ENCODE measurements at places on chromosomes 16 and 17.

DNA sequence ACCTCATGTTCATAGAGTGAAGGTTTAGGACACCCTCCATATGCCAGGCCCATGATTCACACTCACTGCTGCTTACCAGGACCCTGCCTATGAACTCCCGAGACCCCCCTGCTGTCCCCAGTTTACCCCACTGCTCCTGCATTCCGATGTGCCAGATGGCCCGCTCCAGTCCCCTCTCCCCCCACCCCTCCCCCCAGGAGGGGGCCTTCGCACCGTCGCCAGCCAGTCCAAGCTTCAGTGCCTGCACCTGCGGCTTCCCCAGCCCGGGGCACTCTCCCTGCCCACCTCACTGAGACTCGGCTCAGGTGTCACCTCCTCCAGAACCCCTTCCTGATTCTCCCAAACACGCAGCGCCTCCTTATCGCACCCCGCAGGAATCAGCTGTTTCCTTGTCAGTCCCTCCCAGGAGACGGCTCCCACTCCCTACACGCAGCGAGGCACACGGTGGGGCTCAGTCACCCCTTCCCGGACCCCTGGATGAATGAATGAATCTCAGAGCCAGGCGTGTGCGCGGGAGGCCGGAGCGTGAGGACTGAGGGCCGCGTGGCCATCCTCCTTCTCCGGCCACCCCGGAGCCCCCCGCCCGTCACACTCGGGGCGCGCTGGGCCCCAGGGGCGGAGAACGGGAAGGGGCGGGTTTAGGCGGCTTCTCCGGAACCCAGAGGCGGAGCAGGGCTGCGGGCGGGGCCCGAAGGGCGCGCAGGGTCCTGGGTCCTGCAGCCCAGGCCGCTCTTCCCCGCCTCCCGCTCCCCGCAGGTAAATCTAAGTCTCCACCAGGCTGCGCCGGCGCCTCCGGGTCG, 1.6 kb downstream of the MYO1C start:
- DNase-seq, result no peak

DNA sequence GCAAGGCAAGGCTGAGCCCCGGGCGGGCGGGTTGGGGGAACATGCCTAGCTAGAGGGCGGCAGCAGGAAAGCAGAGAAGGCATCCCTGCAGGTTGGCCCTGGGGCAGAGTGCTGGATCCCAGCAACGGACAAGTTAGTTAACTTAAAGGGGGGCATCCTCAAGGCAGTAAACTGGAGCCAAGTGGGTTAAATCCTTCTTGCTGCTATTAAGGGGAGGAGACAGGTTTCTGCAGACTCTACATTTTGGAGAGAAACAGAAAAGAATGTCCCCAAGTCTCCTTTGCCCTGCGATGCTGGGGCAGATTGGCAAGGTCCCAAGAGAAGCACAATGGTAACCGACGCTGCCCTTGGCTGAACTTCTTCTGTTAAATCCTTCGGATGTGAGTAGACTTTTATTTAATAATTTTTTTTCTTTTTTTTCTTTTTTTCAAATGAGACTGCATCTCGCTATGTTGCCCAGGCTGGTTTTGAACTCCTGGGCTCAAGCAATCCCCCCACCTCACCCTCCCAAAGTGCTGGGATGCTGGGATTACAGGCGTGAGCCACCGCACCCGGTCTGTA, 14.0 kb downstream of the ATP5PD start:
- DNase-seq, result no peak

- no peak for DNase-seq
These were observed 3.2 kb downstream of the MPV17L start for GRCh38 chr16:15398618-15399316.

GRCh38 chr16:28528463-28528867, 10.3 kb downstream of the NUPR1 start:
- no peak for DNase-seq

DNA sequence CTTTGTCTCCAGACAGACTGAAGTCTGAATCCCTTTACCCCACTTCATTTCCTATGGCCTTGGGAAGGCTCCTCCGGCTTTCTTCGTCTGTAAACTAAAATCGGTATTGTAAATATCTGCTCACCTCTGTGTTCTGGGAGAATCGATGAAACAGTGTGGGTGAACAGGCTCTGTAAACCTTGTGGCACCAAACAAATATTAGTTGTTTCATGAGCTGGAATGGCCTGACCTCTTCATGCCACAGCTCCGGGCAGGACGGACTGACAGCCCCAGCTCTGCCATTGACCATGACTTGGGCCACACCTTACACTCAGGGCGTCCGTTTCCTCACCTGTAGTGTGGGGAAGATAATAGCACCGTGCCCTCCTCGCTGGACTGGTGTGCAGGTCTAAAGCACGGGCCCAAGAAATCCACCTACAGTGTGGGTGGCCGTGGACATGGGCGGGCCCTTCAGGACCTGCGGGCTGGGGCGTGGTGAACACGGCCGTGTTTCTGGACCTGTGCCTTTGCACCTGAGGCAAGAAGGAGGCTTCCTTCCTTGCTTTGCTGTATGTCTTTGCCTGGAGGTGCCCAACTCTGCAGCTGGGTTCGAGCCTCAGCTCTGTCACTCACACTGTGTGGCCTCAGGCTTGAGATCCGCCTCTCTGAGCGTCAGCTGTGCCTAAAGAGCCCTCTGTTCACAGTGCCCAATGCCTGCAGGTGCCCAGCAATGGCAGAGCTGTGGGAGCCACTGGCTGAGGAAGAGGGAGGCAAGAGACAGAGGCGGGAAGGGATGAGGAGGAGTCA, 6.1 kb upstream of the OSGIN1 start:
- no peak for DNase-seq

GRCh38 chr17:29216856-29217255, 29.8 kb upstream of the CRYBA1 start:
- DNase-seq, result no peak

- no peak for DNase-seq
These were observed 33.1 kb downstream of the ABR start for GRCh38 chr17:1146561-1147265.

DNA sequence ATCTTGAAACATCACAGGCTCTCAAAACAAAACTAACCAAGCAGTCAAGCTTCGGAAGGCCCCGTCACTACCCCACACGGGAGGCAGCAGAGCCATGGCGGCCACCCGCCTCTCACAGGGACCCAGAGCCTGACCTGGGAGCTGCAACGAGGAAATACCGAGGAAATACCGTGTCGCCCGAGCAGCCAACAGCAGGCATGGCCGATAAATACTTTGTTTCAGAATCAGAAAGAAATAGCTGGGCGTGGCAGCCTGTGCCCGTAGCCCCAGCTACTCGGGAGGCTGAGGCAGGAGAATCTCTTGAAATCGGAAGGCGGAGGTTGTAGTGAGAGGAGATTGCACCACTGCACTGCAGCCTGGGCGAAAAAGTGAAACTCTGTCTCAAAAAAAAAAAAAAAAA, 6.9 kb downstream of the LMF1 start:
- DNase-seq, result no peak

DNA sequence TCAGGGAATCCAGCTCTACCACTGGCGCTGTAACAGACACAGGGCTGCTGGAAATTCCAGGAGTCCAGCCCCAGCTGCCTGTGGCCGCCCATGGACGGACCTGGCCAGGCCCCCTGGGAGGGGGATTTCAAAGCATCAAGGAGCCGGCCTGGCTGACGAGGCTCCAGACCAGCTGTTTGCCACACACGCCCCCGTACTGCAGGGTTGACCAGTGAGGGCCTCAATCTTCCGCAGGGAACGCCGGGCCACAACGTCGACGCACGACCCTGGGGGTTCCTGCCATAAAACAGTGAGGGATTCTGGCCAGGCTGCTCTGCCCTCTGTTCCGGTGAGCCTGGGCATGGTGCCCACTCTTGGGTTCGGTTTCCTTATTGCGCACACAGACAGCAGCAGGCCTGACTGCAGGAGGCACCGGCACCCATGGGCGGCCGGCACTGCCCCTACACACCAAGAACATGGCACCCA, 3.7 kb downstream of the LMF1 start:
- DNase-seq, result no peak

DNA sequence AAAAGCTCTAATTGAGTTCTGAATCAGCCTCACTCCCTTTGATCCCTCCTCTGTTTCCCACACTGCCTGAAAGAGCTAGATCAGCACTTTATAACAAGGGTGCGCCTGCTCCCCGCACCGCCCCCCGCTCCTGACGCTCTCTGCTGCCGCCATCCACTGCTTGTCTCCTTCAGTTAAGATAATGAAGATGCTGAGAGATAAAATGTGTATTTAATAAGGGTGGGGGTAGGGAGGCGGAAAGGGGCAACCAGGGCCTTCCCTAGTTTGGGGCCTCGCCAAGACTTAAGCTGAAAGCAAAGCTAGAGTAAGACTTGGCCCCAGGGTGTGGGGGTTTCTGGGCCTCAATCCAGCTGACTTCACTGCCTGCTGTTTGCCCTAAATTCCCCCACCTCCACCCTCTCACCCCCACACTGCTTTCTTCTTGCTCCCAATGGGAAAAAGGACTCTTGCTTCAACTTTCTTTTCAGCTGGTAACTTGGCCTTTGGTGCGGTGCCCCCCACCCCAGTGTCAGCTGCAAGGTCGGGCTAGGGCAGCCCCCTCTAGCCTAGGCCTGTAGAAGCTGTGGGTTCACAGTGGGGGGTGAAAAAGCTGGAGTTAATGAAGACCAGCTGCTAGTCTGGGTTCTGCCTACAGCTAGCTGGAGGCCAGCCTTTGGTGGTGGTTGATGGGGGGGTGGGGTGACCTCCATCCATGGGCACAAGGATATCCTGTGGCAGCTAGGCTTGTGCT, 1.8 kb upstream of the RARA start:
- no peak for DNase-seq

- DNase-seq, result no peak
These were observed 123.1 kb upstream of the MAF start for GRCh38 chr16:79723583-79724168.

DNA sequence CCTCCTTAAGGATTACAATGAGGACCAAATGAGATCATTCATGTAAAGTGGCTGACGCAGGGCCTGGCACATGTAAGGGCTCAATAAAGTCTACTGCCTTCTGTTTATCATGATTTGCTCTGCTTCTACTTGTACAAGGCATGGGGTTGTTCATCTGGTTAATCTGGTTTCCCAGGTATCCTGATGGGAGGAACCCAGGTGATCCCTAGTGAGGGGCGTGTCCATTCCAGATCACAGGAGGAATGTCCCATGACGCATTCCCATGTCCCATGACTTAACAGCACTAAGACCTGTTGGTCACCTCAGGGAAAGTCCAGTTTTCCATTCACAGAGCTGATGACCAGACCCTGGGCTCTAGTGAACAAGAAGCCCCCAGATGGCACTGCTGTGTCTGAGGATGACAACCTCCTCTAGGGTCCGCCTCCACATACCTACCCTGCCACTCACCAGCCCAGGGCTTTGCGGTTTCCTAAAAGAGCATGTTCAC, 11.5 kb upstream of the TPPP3 start:
- no peak for DNase-seq

- DNase-seq, result no peak
These were observed 19.8 kb downstream of the PRPSAP1 start for GRCh38 chr17:76333673-76334505.

GRCh38 chr17:76353004-76353598, 615 bp downstream of the PRPSAP1 start:
- DNase-seq, result no peak

DNA sequence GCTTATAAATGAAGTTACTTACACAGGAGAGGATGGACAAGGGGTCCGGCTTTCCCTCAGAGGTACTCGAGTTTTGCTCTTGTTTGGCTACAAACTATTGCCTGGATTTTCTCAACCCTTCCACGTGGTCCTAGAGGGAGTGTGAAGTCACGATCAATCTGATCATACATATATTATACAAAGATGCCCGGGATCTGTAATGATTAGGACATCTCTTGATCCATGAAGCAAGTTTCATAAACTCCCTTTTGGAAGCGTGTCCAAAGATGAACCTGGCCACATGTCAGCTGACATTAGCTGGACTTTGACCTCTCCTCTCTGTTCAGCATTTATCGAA, 2.3 kb upstream of the CDH11 start:
- DNase-seq, result no peak

GRCh38 chr16:445566-445965, 20.1 kb downstream of the RAB11FIP3 start:
- no peak for DNase-seq

GRCh38 chr16:75249441-75249840, 2.0 kb downstream of the BCAR1 start:
- no peak for DNase-seq

DNA sequence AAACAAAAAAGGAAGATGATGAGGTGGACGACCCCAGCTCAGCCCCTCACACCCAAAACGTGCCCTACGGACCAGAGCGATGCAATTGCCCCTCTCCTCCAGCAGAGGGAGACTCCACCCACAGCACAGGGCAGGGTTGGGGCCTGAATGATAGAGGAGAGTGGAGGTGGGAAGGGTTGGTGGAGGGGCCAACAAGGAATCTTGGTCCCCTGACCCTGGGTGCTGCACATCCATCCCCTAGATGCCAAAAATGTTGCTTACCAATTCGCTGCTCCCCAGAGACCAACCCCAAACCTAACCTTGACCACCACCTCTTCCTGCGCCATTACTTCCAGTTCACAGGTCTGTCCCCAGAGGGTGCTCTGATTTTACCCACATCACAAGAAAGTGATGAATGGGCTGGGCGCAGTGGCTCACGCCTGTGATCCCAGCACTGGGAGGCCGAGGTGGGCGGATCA, 12.9 kb downstream of the P2RX5 start:
- DNase-seq, result no peak

GRCh38 chr17:81867170-81867990, 3.8 kb downstream of the ARHGDIA start:
- DNase-seq, result no peak

- no peak for DNase-seq
These were observed 18.6 kb downstream of the CREBBP start for GRCh38 chr16:3861808-3862451.

DNA sequence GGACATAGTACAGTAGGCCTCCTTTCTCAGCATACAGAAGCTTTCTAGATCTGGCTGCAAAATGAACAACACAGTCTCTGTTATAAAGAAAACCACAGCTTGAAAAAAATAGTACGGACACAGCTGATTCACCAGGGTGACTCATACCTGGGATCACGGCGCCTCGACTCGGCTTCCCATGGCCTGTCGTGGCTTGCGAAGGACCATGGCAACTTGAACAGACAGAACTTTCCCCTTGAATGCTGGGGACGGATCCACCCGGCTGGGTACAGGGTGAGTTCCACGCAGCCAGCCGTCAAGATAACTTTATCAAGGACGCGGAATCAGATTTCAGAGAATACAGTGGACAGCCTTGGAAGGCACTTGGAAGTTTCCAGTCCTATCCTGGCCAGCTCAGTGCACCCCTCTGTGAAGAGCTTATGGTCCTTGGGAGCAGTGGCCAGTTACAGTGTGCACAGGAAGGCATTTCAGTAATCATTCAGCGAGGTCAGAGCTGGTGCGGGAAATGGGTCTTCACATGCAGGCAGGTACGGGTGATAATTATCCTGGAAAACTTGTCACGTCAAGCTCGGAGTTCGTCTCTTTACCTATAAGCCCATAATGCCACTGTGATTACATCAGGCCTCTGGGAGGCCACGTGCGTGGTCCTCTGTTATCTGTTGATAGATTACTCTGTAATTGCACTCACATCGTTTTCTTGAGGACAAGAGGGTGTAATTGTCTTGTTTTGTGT, 57.9 kb upstream of the MAF start:
- no peak for DNase-seq

- no peak for DNase-seq
These were observed 539.6 kb upstream of the HSBP1 start for GRCh38 chr16:83268169-83268568.
